PC-9 (cell line): ENCODE measurements at places on chromosomes 6 and 20. TPM values are rescaled to one million over a fixed set of nuclear protein-coding genes. Genes with fewer than 3 reads are reported as not detected.

- no peak overlapping the region for H3K27ac ChIP-seq
- H3K4me1 ChIP-seq: no peaks in the 10 kb centered on the region
- no peak for DNase-seq
- H3K27me3 ChIP-seq: peaks cover 38% of the 10 kb centered on the region
These were observed 174.4 kb upstream of the KCNK16 start for GRCh38 chr6:39496915-39497314.

DNA sequence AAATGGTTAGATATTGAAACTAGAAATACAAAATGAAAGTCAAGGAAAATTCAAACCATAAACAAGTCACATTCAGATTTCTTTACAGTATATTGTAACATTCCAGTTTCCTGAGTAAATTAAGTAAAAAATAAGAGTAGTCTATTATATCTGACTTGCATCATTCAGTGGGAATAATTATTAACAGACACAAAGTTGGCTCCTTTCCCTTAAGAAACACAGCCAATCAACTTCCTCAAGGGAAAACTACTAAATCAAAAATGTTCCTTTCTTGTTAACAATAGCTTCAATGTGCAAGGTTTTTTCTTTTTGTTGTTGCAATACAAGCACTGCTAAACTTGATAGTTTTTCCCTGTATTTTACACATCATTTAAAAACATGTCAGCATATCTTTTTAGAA, 33.2 kb downstream of the DNAAF9 start:
- H3K27ac ChIP-seq: no peak overlapping the region
- no peaks in the 10 kb centered on the region for H3K36me3 ChIP-seq
- no peak overlapping the region for H3K4me3 ChIP-seq
- DNase-seq: no peak
- no peaks in the 10 kb centered on the region for H3K27me3 ChIP-seq
- H3K4me1 ChIP-seq: no peaks in the 10 kb centered on the region

DNA sequence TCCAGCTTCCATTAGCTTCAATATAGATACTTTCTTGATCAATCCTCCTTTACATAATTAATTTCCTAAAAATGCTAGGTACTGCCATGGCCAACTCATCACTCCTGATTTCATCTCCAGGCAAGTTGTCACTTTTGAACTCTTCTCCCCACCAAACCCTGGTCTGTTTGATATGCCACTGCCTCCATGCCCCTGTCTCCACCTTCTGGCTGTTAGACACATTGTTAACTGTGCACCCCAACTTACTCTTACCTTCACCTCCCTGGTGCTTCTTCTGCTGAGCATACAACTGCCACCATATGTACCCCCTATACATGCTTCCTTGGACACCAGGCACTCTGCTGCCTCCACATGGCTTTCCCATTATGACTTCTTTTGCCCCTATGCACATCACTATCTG, 21.9 kb upstream of the AIG1 start:
- DNase-seq: no peak
- H3K27me3 ChIP-seq: no peaks in the 10 kb centered on the region
- H3K4me1 ChIP-seq: no peaks in the 10 kb centered on the region
- H3K36me3 ChIP-seq: no peaks in the 10 kb centered on the region
- H3K4me3 ChIP-seq: no peak overlapping the region

DNA sequence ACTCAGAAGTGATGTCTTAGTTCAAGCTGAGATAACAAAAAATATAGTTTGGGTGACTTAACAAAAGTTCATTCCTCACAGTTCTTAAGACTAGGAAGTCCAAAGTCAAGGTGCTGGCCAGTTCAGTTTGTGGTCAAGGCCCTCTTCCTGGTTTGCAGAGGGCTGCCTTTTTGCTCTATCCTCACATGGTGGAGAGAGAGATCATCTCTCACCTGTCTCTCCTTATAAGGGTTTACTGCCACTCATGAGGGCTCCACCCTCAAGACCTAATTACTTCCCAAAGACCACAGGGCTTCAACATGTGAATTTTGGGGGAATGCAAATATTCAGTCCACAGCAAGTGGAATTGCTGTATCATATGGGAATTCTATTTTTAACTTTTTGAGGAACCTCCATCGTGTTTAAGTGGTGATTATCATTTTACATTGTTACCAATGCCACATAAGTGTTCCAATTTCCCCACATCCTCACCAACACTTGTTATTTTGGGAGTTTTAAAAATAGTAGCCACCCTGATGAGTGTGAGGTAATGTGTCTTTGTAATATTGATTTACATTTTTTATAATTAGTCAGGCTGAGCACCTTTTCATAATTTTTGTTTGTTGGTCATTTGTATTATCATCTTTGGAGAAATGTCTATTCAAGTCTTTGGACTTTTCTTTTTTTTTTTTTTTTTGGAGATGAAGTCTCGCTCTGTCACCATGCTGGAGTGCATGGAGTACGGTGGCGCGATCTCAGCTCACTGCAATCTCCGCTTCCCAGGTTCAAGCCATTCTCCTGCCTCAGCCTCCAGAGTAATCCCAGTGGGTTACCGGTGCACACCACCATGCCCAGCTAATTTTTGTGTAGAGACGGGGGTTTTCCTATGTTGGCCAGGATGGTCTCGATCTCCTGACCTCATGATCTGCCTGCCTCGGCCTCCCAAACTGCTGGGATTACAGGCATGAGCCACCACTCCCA, 112.2 kb downstream of the SESN1 start:
- no peak for DNase-seq
- H3K4me1 ChIP-seq: no peaks in the 10 kb centered on the region
- H3K27ac ChIP-seq: no peak overlapping the region
- H3K27me3 ChIP-seq: no peaks in the 10 kb centered on the region

- H3K4me3 ChIP-seq: no peak overlapping the region
- no peak overlapping the region for H3K27ac ChIP-seq
- H3K27me3 ChIP-seq: no peaks in the 10 kb centered on the region
- H3K4me1 ChIP-seq: peaks cover 45% of the 10 kb centered on the region
- H3K36me3 ChIP-seq: no peaks in the 10 kb centered on the region
- no peak for DNase-seq
These were observed 5.4 kb downstream of the ADA start for GRCh38 chr20:44646023-44646640.

- no peak overlapping the region for H3K4me3 ChIP-seq
- H3K36me3 ChIP-seq: no peaks in the 10 kb centered on the region
- H3K27me3 ChIP-seq: peaks cover 47% of the 10 kb centered on the region
- DNase-seq: no peak
- no peaks in the 10 kb centered on the region for H3K4me1 ChIP-seq
- H3K27ac ChIP-seq: no peak overlapping the region
These were observed 78.1 kb downstream of the LRFN2 start for GRCh38 chr6:40509086-40509485.

DNA sequence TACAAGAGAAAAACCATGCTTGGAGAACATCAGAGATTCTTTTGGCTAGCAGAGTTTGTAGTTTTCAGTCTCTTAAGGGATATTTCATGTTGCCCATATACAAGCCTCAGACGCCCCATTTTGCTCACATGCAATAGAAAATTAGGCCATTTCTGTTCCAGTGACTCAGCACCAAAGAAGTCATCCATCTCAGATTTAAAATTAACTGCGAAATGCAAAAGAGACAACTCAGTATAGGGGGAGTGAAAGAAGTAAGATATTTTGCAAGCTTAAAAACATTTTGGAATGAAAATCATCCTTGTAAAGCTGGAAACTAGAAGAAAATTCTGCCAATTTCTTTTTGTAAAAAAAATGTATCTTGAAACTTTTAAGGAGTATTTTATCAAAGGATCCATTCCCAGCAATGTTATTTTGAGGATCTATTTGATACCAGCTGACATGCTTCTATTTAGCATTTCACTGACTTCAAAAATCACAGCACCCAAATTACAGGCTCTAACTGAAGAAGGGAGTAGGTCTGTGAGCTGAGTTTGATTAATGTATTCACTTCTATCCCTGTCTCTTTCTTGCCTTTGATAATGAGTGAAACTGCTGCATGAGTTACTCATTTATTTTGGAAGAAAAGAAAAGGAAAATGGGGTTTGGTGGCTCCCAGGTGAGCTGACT, 223.7 kb upstream of the SULF2 start:
- H3K4me3 ChIP-seq: no peak overlapping the region
- peaks cover 13% of the 10 kb centered on the region for H3K4me1 ChIP-seq
- H3K27me3 ChIP-seq: no peaks in the 10 kb centered on the region
- peaks cover 6% of the 10 kb centered on the region; the same call in 1 of the 2 replicates for H3K36me3 ChIP-seq

- no peaks in the 10 kb centered on the region for H3K4me1 ChIP-seq
- DNase-seq: no peak
- H3K4me3 ChIP-seq: no peak overlapping the region
- no peaks in the 10 kb centered on the region for H3K36me3 ChIP-seq
- no peak overlapping the region for H3K27ac ChIP-seq
These were observed 36.5 kb upstream of the CST7 start for GRCh38 chr20:24912397-24913075.

DNA sequence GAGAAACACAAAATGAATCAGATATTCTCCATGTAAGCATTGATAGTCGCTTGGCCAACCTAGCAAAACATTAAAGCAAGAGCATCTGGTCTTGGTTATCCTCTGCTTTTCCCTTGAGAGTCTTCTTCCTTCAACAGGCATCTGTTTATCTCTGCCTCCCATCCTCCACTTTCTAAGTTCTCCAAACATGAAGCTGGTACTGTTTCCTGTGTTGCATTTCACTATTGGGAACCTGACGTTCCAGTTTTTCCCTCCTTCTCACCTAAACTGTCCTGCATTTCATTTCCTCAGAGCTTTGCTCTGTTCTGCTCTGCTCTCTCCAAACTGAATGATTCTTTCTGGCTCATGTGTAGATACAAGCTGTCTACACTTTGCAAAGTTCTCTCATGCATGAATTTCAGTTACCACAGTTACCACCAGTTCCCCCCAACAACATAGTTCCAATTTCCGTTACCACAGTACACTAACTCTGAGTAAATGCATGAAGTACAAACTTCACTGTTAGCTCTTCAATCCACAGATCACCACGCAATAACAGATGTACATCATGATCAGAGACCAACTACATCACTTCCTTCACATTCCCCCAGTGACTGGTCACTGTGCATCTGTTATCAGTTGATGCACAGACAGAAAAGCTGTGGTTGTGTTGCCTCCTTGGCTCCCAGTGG, 86.7 kb upstream of the F13A1 start:
- no peaks in the 10 kb centered on the region for H3K4me1 ChIP-seq
- no peaks in the 10 kb centered on the region for H3K36me3 ChIP-seq
- no peak overlapping the region for H3K27ac ChIP-seq
- DNase-seq: no peak

- H3K4me1 ChIP-seq: peaks cover 85% of the 10 kb centered on the region
- DNase-seq: no peak
- no peaks in the 10 kb centered on the region for H3K27me3 ChIP-seq
- no peaks in the 10 kb centered on the region for H3K36me3 ChIP-seq
These were observed 11.2 kb upstream of the PYGB start for GRCh38 chr20:25236450-25237304.

- H3K27me3 ChIP-seq: no peaks in the 10 kb centered on the region
- H3K27ac ChIP-seq: no peak overlapping the region
These were observed 26.3 kb upstream of the TRAM2 start for GRCh38 chr6:52603000-52603795.

DNA sequence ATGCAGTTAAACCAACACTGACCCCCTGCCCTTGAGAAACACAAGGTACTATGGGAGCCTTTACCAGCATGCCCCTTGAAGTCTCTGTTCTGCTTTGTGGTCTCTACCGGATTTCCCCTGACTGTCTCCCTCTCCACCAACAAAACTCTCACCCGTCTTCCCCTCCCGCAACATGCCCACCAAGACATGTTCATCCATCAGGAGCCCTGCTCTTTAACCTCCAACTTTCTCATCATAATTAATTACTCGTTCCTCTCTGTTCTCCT, 1.1 kb downstream of the ZNF165 start:
- peaks cover 26% of the 10 kb centered on the region for H3K36me3 ChIP-seq
- peak overlapping the region; percentile 98 for H3K27ac ChIP-seq
- H3K27me3 ChIP-seq: no peaks in the 10 kb centered on the region
- H3K4me3 ChIP-seq: peak overlapping the region; percentile 86

GRCh38 chr20:62952373-62952967, at the start of gene SLC17A9:
SLC17A9 (plus strand) TSS chr20:62952709; CDS start chr20:62952831, 122 bp downstream.
- no peak for DNase-seq
- no peak within 1 kb of the TSS for H3K27ac ChIP-seq
- peaks cover 7% of the 10 kb centered on the region; the same call in 1 of the 2 replicates for H3K36me3 ChIP-seq
- no peaks in the 10 kb centered on the region for H3K27me3 ChIP-seq
- no peak within 1 kb of the TSS for H3K4me3 ChIP-seq

DNA sequence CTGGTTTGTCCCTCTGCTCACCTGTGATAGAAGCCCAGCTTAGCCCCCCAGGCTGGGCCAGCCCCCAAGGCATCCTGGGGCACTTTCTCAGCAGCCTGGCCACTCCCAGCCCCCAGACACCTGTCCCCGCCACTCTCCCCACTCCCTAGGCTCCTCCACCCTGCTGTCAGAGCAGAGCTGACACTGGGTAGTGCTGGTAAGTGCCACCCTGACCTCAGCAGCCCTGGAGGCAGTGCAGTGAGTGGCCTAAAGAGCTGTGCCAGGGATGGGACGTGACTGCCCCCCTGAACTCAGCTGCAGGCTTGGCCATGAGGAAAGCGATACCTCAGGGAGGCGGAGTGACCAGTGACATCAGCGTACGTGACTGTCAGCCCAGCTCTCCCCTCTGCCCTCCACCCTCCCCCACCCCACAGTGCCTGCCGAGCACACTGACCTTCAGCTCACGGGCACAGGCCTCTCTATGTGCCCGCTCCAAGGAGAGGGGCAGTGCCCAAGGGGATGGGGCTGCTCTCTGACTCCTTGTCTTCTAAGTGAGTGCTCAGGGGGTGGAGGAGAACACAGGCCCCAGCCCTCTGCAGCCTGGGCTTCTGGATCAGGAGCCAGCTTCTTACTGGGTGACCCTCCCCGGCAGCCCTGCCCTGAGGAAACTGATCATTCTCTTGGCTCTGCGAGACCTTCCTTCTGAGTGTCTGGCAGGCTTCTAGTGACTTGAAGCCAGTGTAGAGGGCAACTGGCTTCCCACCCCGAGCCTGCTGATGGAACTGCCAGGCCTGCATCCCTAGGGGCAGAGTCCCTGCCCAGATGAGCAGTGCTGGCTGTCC, 172.7 kb downstream of the MRPL14 start:
- H3K27ac ChIP-seq: no peak overlapping the region
- H3K4me1 ChIP-seq: peaks cover 21% of the 10 kb centered on the region
- no peaks in the 10 kb centered on the region for H3K27me3 ChIP-seq
- no peak for DNase-seq

- no peak overlapping the region for H3K27ac ChIP-seq
- no peaks in the 10 kb centered on the region for H3K36me3 ChIP-seq
- DNase-seq: no peak
- H3K4me1 ChIP-seq: peaks cover 8% of the 10 kb centered on the region; the same call in 1 of the 2 replicates
These were observed 455.0 kb downstream of the RFPL4B start for GRCh38 chr6:112802144-112802543.

TSPO2 gene
- total RNA-seq: not detected in 2 replicates

DACT2 gene
- not detected in 2 replicates for total RNA-seq

TAF11 gene
- 26.7 and 27.2 TPM in 2 replicates for total RNA-seq

RNF182 gene
- total RNA-seq: 0.13 and 0.18 TPM in 2 replicates

RIMS4 gene
- total RNA-seq: 0.13 and 0.15 TPM in 2 replicates

OVOL2 gene
- total RNA-seq: 15.3 and 20.7 TPM in 2 replicates

SRSF12 gene
- total RNA-seq: not detected in 2 replicates

DAAM2 gene
- total RNA-seq: not detected in 2 replicates
